ENCODE measurements at places on chromosomes 13 and 19.

GRCh38 chr13:113178070-113178895 is 19.8 kb downstream of the PROZ start:
- DNase-seq: no peak

- DNase-seq: no peak
Observed at GRCh38 chr19:15318241-15318691, 14.1 kb downstream of the BRD4 start.

- DNase-seq: no peak
Observed at GRCh38 chr19:54707962-54708361, 16.3 kb upstream of the KIR3DL3 start.

- no peak for DNase-seq
Observed at GRCh38 chr13:40922437-40923040, 96.6 kb downstream of the ELF1 start.

GRCh38 chr19:5337708-5338655 is 2.6 kb downstream of the PTPRS start:
- DNase-seq: no peak

GRCh38 chr19:43820098-43820883 is 6.8 kb upstream of the ZNF283 start:
- no peak for DNase-seq

- DNase-seq: no peak
Observed at GRCh38 chr19:53374288-53374687, 8.8 kb downstream of the ZNF525 start.

DNA sequence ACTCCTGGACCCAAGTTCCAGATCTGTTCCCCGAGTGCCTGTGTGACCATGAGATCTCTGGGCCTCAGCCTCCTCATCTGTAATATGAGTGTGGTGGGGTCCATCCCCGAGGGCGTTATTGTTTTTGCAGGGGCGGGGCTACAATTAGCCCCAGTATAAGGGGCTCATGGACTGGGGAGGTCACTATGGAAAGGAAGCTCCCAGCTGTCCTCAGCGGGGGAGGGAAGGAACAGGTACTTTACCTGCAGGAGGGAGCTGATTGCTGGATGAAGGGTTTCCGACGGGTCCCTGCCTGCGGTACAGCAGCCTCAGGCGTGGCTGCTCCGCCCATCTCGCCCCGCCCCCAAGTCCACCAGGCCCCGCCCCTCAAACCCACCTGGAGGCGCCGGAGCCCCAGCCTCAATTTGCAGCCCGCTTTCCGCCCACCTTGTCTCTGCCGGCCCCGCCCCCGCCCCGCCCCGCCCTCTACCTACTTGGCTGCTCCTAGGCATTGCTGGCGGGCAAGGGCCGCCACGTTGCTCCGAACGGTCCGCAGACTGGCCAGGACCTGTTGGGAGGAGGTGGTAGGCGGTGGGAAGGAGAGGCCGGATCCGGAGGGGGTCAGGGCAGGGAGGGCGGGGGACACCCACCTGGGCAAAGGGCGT is 5.5 kb downstream of the PDE4C start:
- DNase-seq: no peak

- DNase-seq: no peak
Observed at GRCh38 chr13:71460211-71460610, 406.8 kb downstream of the DACH1 start.

- no peak for DNase-seq
Observed at GRCh38 chr13:43401361-43401760, 378.0 kb downstream of the DNAJC15 start.

- no peak for DNase-seq
Observed at GRCh38 chr13:114100446-114101357, 31.7 kb downstream of the RASA3 start.

GRCh38 chr13:31775686-31776085 is 36.4 kb downstream of the RXFP2 start:
- no peak for DNase-seq

DNA sequence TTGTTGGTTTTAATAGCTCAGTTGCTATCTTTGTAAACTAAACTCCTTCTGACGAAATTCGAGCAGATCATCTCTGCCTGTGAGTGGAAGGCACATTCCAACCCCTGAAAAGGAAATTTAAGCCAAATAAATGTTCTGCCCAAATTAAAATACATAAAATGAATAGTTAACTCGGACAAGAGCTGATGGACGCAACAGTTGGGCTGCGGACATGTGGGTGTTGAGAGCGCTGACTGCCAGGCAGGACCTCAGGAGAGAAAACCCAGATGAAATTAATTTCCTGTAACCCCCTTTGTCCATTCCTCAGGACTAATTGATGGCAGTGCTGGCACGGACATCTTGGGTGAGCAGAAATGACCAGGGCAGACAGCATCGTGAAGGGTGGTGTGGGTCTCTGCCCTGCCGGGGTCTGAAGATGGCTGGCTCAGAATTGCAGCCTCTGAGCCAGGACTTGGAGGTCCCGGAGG is 86.5 kb downstream of the TSHZ3 start:
- no peak for DNase-seq

GRCh38 chr19:21423057-21424041 is 26.4 kb downstream of the ZNF493 start:
- no peak for DNase-seq

DNA sequence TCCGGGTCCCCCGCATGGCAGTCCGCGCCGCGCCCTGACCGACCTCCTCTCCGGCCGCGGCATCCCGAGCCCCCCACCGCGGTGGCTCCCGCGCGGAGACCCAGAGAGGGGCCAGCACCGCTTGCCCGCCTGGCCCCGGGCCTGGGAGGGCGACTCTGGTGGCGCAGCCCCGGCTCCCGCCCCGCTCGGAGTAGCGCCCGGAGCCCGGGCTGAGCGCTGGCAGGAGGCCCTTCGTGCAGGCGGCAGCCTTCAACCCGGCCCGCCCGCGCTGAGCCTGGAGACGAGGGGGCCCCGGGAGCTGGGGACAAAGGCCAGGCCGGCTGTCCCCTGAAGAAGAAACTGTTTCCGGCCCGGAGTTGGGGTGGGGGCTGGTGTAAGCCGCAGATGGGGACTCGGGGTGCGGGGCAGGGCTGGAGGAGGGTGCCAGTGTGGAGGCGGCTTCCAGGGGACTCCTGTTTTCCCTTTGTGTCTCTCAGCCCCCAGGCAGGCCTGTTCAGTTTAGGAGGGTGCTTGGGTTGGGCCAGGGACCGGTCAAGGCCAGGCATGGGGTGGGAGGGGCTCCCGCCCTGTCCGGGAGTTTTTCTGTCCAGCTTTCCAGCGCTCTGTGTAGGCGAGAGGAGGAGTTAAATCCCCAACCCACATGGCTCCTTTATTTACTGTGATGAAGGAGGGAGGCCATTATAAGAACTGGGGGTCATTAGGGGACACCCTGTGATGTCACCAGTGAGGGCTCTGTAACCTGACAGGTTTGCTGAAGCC is 935 bp downstream of the LRP3 start:
- DNase-seq: no peak

DNA sequence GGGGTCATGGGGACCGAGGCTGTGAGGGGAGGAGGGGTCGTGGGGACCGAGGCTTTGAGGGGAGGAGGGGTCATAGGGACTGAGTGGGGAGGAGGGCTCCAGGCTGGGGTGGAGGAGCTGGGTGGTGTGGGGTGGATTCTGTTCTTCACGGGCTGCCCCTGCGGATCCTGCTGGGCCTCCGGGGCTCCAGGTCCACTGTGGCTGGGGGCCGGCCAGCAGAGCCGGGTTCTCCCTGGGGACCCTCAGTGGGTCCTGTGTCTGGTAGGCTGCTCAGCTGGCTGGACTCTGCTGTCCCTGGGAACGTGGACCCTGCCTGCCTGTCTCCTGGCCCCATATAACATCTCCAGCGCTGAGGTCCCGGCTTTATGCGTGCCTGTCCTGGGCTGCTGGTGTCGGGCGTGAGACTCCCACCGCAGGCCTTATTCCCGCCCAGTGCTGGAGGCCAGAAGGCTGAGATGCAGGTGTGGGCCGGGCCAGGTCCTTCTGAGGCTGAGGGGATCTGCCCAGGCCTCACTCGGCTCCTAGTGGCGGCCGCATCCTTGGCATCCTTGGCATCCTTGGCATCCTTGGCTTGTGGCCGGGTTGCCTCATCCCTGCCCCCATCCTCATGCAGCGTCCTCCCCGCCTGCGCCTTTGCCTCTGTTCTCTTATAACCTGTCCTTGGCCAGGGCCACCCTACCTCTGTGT is 19.8 kb upstream of the GNA15 start:
- DNase-seq: no peak

DNA sequence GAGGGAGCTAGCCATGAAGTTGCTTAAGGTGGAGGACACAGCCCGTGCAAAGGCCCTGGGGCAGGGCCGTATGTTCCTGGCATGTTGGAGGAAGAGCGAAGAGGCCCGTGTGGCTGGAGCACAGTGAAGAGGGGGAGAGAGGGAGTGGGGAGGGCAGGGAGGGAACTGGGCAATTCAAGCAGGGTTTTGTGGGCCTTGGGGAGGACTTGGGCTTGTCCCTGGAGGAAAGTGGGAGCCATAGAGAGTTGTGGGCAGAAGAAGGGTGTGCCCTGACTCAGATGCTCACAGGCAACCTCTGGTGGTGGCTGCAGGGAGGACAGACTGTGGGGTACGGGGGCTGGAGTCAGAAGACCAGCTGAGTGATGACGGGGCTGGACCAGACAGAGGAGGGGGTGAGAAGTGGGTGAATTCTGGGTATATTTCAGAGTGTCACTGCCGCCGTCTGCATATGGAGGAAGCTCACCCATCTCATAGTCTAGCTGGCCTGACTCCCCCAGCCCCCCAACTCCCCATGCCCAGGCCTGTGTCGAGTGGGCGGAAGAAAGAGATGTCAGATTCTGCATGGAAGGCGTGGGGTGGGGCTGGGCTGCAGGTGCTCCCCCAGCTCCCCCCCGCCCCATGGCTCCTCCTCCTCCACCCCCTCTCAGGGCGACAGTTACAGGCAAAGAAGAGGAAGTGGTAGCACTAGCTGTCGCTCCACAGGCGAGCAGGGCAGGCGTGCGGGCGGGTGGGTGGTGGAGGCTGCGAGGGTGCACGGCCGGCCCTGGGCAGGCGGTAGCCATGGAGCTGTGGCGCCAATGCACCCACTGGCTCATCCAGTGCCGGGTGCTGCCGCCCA is at the start of gene VAV1:
VAV1 (plus strand) TSS at position 681 of the 838 bp plus-strand sequence; CDS start at position 781, 100 bp downstream.
- DNase-seq: peak; percentile 76

DNA sequence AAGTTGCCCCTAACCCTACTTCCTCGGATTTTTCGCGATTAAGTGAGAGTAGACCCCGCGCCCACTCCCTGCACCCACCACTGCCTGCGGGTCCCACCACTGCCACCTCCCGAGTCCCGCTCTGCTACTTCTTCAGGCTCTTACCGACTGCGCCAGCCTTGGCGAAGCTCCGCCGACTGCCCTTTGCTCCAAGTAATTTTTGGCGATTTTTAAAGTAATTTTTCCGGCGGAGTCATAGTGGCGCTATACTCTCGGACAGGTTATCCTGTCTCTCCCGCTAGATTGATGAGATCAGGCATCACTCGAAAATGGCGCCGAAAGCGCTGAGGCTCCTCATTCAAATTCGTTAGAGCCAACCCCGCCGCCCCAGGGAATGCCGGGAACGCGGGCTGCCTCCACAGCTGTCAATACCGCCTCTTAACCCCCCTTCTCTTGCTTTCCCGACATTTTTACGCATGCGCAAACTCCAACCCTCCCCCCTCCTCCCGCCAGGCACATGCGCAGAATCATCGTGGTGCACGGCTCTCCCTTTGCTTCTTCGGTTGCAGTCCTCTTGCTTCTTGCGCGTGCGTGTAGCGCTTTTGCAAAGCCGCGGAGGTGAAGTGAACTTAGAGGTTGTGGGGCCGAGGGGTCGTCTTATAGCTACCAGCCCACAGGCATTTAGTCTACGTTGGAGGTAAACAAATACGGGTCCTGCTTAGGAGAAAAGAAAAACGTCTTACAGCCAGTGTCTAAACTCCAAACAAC is 66.6 kb downstream of the KCNRG start:
- peak; percentile 93 for DNase-seq

GRCh38 chr13:47049276-47049989 is 152.6 kb upstream of the HTR2A start:
- no peak for DNase-seq

DNA sequence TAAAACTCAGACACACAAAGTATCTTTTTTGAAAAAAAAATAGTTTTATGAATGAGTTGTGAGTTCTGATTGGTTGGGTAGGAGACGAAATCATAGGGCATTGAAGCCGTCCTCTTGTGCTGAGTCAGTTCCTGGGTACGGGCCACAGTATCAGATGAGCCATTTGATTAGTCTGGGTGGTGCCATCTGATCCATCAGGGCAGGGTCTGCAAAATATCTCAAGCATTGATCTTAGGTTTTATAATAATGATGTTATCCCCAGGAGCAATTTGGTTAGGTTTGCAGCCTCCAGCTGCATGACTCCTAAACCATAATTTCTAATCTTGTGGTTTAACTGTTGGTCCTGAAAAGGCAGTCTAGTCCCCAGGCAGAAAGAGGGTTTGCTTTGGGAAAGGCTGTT is 1310.6 kb downstream of the SLITRK1 start:
- DNase-seq: no peak

- DNase-seq: no peak
Observed at GRCh38 chr19:31943191-31943661, 402.2 kb upstream of the ZNF507 start.

DNA sequence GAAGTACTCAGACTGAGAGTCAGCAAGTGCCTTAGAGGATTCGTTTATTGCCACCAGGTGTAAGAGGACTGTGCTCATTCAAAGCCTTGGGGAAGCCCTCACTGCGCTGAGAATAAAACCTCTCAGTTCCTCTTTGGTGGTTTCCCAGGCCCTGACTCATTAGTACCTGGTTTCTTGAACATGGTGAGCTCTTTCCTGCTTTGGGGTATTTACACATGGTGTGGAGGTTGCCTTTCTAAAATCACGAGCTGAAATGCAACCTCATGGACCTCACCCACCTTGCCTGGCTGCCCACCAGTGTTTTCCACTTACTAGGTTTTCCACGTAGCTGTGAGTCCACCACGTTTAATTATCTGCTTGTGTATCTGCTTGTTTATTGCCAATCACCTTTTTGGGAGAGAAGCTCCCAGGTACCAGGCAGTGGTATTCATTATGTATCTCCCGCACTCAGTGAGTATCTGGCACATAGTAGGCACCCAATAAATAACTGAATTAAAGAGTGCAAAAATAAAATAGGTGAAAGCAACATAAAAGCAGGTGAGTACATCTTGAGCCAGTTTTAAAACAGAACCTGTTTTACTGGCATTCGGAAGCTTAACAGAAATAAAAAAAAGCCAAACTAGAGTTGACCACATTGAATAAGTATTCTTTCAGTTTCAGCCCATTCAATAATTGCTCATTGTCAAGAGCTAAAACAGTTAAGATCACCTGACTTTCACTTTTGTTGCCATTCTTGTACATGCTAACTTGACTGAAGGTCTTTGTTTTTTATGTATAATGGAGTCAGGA is 533.0 kb downstream of the MYO16 start:
- no peak for DNase-seq

GRCh38 chr13:88456151-88456550 is 785.0 kb downstream of the SLITRK5 start:
- peak; percentile 76 for DNase-seq

GRCh38 chr19:49056101-49056901 is 1.2 kb downstream of the CGB7 start:
- DNase-seq: no peak

GRCh38 chr13:79987761-79988160 is 353.2 kb downstream of the SPRY2 start:
- DNase-seq: no peak

- DNase-seq: no peak
Observed at GRCh38 chr13:25109341-25109740, 13.4 kb downstream of the PABPC3 start.

GRCh38 chr19:49615861-49616260 is 24.1 kb downstream of the RRAS start:
- DNase-seq: no peak

Measured in bone marrow (tissue), 2 donors.